ENCODE measurements at places on chromosomes 2 and 18.

DNA sequence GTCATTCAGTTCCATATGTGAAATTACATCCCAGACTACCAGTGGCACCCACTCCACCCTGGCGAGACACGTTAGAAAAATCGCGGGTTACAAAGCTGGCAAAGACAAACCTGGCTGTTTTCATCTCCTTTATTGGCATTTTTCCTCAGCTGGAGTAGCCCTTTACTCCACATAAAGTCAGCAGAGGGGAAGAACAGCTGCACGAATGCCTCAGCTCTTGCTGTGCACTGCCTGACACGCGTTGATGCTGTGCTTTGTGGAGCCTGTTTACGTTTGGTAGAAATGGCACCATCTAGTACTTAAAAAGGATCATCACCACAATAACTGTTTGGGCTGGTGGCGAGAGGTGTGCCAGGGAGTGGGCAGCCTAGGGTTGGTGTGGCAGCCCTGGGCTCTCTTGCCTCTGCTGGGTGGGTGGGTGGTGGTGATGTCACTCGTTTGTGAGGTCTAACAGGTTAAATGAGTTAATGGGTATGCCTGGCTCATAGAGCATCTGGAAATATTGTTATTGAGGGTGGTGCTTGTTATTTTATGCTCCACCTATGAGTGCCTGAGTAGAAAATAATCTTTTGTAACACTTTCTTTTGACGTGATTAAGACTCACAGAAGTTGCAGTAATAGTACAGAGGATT lies 16.4 kb downstream of the FARP2 start:
- no peak for DNase-seq

- DNase-seq: no peak
Measured at GRCh38 chr18:74679006-74679678, 81.5 kb downstream of the ZNF407 start.

GRCh38 chr2:147171941-147172340 lies 672.9 kb upstream of the ACVR2A start:
- DNase-seq: no peak

- DNase-seq: no peak
Measured at GRCh38 chr2:219918254-219918653, 290.8 kb downstream of the SLC4A3 start.

DNA sequence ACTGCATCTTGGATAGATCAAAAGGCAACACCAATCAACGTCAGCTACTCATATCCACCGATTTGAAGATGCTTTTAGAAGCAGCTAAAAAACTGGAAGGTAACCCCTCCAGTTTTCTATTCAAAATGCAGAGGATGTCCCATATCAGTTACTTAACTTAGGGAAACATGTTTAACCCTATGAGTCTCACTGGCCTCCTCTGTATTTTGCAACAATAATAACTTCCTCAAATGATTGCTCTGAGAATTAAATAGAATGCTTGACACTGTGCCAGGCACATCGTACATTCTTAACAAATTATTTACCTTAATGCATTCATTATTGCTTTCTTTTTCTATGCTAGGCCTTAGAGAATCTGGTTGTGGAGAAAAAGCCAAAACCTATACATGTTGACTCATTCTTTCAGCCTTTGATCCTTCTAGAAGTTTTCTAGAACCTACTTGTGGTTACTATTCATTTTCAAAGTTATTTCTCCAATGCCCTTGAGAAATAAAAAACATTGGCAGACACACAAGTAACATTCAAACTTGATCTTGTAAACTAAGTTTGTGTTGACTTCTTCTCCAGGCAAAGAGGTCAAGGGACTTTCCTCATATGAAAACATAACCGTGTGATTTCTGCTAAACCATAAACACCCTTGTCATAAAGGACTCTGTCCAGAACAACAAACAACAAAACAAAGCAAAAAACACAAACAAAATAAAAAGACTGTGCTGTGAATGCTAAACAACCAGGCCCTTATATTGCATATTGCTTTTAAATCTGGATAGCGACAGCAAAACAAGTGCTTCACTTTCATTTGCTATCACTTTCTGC lies 4.6 kb downstream of the DOCK10 start:
- peak; percentile 32 for DNase-seq

DNA sequence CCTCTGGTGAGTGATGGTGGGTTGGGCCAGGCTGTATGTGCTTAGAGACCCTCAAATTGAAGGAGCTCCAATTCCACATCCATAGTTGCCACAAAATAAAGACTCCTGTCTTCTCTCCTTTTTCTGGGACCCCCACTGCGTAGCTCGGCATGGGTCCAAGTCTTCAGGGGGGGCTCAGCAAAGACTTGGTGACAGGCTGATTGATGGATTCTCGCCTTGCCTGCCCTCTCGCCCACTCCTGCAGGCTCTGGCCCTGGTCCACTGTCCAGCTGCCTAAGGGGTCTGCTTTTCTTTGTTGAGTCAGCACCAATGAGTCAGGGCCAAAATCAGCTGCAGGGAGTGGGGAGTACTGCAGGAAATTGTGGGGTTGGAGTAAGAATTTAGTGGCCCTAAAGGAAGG lies 21.5 kb downstream of the RPL37A start:
- DNase-seq: no peak

GRCh38 chr2:23905155-23905554 lies 21.8 kb downstream of the ATAD2B start:
- peak; percentile 33 for DNase-seq

DNA sequence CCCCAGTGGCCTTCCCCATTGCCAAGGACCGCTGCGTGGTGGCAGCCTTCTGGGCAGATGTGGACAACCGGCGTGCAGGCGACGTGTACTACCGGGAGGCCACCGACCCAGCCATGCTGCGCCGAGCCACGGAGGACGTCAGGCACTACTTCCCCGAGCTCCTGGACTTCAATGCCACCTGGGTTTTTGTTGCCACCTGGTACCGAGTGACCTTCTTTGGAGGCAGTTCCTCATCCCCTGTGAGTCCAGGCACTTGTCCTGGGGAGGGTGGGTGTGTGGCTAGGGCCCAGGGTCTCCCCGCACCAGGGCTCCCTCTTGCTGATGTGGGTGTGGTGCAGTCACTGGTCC lies 31.9 kb downstream of the SNED1 start:
- DNase-seq: no peak

GRCh38 chr2:32832821-32833220 lies 113.9 kb upstream of the LTBP1 start:
- DNase-seq: no peak

DNA sequence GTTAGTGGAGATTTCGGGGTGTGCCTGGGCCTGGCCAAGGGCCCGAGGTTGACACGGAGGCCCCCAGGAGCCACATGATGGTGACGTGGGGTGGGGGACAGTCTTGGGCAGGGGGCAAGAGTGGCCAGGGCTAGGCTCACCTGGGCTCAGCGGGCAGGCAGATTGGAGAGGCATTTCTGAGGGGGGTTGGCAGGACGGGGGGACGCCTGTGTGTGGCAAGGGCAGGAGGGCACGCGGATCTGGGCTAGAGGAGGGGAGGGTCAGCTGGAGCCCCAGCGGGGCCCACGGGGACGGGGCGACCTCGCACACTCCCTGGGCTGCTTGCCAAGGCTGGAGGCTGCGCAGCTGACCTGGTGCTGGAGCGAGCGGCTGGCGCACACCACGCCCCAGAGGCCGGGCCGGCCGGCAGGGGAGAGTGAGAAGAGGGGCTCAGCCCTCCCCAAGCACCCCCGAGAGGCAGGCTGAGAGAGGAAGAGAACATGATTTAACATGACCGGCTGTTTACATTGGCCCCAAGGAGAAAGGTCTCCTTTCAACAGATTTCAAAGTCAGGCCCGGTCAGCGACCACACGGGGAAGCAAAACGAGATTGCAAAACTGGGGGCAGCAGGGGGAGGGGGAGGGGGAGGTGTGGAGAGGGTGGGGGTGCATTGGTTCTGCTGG lies 38.0 kb upstream of the SNED1 start:
- DNase-seq: peak; percentile 10

- DNase-seq: no peak
Measured at GRCh38 chr18:55380589-55380988, 207.4 kb downstream of the TCF4 start.

- no peak for DNase-seq
Measured at GRCh38 chr2:55899881-55900280, 23.7 kb downstream of the EFEMP1 start.

GRCh38 chr18:31942291-31942998 lies 483 bp downstream of the TRAPPC8 start:
- DNase-seq: peak; percentile 55

DNA sequence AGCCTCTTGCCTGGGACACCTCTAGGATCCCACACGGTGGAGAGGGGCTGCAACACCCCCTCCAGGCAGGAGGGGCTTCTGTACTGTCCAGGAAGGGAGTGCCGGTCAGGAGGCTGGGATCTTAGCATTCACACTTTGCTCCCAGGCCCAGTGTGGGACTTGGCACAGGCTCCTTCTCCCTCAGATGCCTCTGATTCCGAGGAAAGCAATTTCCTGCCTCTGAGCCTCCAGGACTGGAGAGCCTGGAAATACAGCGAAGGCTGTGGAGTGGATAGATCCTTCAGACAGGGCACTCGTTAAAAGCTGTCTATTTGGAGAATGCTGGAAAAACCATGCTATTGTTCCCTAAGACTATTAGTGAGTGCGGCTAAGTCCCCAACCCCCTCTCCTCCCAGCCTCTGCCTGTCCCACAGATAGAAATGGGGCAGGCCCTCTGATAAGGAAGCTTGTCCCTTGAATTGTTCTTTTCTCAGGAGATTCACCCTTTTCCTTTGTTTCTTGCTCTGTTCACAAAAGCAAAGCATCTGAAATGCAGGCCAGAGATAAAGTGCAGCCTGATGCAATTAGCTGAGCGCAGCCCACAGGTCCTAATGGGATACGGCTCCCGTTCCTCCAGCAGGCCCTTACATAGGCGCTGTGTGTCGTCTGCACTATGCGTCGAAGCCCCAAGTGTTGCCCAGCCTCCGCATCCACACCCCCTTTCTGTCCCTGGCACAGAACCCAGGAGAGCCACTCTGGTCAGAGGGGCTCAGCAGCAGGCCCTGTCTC lies 252.2 kb downstream of the KLHL29 start:
- DNase-seq: no peak

DNA sequence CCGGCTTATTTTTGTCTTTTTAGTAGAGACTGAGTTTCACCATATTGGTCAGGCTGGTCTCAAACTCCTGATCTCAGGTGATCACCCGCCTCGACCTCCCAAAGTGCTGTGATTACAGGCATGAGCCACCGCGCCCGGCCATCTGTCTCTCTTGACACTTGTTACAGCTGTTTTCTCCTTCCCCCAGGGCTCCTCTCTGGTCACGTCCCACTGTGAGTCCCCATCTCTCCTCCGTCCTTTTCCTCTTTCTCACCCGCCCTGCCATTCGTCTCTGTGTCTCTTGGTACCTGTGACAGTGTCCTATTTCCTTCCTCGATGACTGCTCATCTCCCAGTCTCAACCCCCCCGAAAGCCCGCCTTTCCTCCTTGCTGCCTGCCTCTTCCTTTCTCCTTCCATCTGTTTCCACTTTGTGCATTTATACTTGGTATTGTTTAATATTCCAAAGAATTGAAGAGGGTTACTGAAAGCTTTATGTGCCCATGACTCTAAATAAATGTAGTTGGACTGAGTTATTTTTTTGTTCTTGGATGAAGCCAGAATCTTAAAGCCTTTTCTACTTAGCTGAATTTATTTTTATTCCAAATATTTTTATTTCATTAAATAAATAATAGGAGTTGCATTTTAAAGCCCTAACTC lies 241.5 kb downstream of the SH3RF3 start:
- no peak for DNase-seq

GRCh38 chr2:118667964-118668363 lies 179.5 kb downstream of the EN1 start:
- DNase-seq: no peak

DNA sequence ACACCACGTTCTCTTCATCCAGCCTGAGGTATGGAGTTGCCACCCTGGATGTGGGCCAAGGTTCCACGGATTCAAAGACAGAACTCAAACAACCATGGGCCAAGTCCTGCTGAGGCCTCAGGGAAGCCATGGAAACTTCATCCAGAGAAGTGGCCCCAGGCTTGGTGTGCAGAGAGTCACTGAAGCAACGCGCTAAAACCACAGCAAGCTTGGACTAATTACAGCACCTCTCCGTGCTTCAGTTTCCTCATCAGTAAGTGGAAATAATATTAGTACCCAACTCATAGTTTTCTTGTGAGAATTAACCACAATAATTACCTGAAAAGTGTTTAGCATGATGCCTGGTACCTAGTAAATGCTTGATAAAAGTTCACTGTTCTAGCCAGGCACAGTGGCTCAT lies 19.2 kb upstream of the AP1S3 start:
- DNase-seq: no peak

DNA sequence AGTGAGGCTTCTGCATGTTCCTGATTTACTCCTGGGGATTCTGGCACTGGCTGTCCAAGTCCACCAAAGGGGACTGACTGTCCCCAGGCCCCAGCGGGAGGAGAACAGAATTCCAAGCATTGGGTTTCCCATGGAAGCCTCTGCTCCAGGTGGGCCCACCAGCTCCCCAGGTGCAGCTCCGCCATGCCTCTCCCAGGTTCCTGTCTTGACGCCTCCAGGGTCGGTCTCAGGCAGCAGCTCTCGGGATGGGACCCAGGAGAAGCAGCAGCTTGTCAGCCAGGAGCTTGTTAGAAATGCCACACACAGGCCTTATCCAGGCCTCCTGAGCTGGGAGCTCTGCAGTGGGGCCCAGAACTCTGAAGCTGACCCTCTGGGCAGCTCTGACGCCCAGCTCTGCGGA lies 47.9 kb downstream of the DCDC2C start:
- DNase-seq: no peak

- DNase-seq: no peak
Measured at GRCh38 chr18:80191264-80191663, 56.0 kb downstream of the PARD6G start.

- DNase-seq: no peak
Measured at GRCh38 chr2:4135765-4136164, 432.4 kb downstream of the DCDC2C start.

- no peak for DNase-seq
Measured at GRCh38 chr2:235056768-235057167, 105.0 kb downstream of the SH3BP4 start.

DNA sequence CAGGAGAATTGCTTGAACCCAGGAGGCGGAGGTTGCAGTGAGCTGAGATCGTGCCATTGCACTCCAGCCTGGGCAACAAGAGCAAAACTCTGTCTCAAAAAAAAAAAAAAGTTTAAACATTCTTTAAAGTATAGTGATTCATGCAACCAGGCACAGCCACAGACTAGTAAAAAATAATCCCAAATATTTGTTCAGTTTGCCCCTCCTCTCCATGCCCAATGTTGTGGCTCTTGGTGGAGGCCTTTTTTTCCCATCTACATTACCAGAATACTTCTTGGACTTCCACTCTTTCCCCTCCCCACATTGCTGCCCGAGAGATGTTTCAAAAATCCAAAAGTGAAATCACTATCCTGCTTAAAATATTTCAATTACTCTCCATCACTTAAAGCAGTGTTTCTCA lies 5.1 kb upstream of the MALT1 start:
- no peak for DNase-seq

DNA sequence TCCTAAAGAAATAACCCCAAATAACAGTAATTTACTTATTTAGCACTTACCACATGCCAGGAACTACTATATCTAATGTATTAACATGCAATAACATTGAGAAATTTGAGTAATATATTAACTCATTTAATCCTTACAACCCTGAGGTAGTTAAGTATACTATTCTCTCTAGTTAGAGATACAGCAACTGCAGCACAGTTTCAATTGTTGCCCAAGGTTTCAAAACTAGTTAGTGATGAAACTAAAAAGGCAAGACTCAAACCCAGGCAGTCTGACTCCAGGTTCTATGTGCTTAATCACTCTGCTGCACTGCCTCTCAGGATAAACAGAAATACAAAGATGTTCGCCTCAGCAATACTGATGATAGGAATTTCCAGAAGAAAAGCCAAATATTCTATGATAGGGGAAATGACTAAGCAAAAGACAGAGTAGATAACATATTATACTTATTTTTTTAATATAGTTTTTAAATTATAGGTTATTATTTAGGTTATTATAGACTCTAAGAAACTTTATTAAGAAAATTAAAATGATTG lies 88.0 kb downstream of the SS18 start:
- peak; percentile 78 for DNase-seq

All from hematopoietic multipotent progenitor cell treated with erythropoietin and hydrocortisone succinate and interleukin-3 and kit ligand, for 6 days (in vitro differentiated cells).